Uterine smooth muscle cell (primary cell): ENCODE measurements at places on chromosomes 6 and 20. TPM values are rescaled to one million over a fixed set of nuclear protein-coding genes. Genes with fewer than 3 reads are reported as not detected.

FRS3 gene
- 1.5 TPM in 2 replicates for total RNA-seq

PLCB1 gene
- 15.2 and 16.2 TPM in 2 replicates for total RNA-seq

GPR63 gene
- 0.44 and 0.50 TPM in 2 replicates for total RNA-seq

HRH3 gene
- total RNA-seq, result not detected in 2 replicates

PRND gene
- 0.12 TPM in 1 of 2 replicates, not detected in the other for total RNA-seq

WFDC10B gene
- total RNA-seq, result not detected in 2 replicates

ZKSCAN4 gene
- total RNA-seq, result 5.4 and 6.0 TPM in 2 replicates

ZC2HC1B gene
- not detected in 2 replicates for total RNA-seq

FBXL4 gene
- total RNA-seq, result 15.7 and 17.9 TPM in 2 replicates

BCAS1 gene
- under 0.01 and 0.11 TPM in 2 replicates for total RNA-seq

MAS1 gene
- not detected in 2 replicates for total RNA-seq

BCAS4 gene
- total RNA-seq, result 14.2 and 17.9 TPM in 2 replicates
